Activated B cell treated with CpG ODN at 0.5 μM for 24 hours (primary cell): ENCODE measurements at places on chromosomes 5 and 9.
A peak's percentile ranks its signal among the peaks of the same experiment; 100 is the strongest.

GRCh38 chr5:61588216-61588615 is 256.2 kb downstream of the ZSWIM6 start:
- H3K36me3 ChIP-seq = no peaks in the 10 kb centered on the region
- no peaks in the 10 kb centered on the region for H3K4me1 ChIP-seq
- no peak overlapping the region for H3K27ac ChIP-seq
- no peak overlapping the region for H3K4me3 ChIP-seq

DNA sequence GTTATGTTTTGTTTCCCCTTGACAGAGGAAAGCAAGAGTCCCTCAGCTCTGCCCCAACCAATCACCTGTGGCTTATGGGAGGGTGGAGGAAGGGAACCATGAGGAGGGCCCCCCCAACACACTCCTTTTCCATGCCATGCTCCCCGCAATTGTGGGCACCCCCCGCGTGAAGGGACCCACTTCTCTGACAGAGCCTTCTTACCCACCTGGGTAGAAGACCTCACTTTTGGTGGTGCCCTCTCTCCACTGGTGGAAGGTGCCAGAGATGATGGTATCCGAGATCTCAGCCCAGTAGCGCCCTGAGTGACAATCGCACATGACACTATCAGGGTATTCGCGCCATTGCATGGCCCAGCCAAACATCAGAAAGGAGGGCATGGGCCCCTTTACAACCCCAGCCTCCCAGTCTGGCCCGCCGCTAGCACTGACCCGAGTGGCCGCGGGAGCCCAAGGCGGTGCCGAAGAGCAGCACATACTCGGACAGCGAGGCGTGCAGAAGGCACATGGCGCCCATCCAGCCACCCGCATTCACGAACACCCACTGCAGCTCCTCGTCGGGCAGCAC is 714 bp downstream of the SIGMAR1 start:
- DNase-seq = no peak
- peak overlapping the region; percentile 87 for H3K4me3 ChIP-seq
- peaks cover 2% of the 10 kb centered on the region for H3K36me3 ChIP-seq
- H3K4me1 ChIP-seq = peaks cover 29% of the 10 kb centered on the region
- H3K27me3 ChIP-seq = no peaks in the 10 kb centered on the region

GRCh38 chr9:76521906-76522305 is 62.9 kb downstream of the GCNT1 start:
- H3K4me1 ChIP-seq = peaks cover 3% of the 10 kb centered on the region
- no peak overlapping the region for H3K4me3 ChIP-seq
- H3K27me3 ChIP-seq = peaks cover 1% of the 10 kb centered on the region
- no peak overlapping the region for H3K27ac ChIP-seq
- no peak for DNase-seq

DNA sequence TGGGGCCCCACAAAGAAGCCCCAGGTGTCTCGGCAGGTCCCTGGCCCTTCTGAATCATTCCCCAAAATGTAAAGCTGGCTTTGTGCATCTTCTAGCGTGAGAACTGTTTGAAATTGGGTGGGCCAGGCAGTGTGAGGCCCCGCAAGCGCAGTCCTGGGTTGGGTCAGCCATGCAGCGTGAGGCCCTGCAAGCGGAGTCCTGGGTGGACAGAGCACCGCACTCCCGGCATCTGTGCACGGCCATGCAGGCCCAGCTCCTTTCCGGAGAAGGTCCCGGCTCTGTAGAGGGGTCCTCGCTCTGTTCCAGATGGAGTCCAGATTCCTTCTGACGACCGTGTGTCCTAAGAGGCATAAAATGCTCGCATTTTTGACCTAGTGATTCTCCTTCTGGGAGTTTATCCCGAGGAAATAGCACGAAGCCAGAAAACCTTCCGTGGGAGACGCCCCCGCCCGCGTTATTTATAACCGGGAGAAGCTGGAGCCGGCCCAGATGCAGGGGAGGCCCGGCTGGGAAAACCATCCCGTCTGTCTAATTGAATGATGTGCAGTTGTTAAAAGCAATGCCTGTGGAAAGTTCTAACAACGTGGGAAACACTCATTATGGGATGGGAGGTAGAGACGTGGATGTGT is 19.4 kb upstream of the NOTCH1 start:
- no peak overlapping the region for H3K4me3 ChIP-seq
- no peak overlapping the region for H3K27ac ChIP-seq
- H3K36me3 ChIP-seq = no peaks in the 10 kb centered on the region
- DNase-seq = no peak
- H3K27me3 ChIP-seq = no peaks in the 10 kb centered on the region
- H3K4me1 ChIP-seq = no peaks in the 10 kb centered on the region

DNA sequence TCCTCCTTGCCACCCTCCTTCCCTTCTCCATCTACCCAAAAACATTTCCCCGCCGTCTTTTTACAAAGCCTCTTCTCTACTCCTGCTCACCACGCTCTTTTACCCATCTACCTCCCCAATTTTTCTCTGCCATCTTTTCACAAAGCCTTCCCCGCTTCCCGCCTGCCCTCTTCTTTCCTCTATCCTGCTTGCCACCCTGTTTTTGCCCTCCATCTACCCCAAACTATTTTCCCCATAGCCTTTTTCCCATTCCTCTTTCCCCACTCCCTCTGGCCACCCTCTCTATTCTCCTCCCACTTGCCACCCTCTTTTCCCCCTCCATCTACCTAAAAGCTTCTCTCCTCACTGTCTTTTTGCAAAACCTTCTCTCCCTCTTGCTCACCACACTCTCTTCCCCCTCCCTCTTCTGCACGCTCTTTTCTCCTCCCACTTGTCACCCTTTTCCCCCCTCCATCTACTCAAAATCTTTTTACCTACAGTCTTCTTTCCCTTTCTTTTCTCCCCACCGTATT is 19.4 kb upstream of the TRIM52 start:
- H3K27me3 ChIP-seq = no peaks in the 10 kb centered on the region
- H3K4me3 ChIP-seq = no peak overlapping the region
- no peak for DNase-seq
- no peaks in the 10 kb centered on the region for H3K4me1 ChIP-seq
- no peak overlapping the region for H3K27ac ChIP-seq

DNA sequence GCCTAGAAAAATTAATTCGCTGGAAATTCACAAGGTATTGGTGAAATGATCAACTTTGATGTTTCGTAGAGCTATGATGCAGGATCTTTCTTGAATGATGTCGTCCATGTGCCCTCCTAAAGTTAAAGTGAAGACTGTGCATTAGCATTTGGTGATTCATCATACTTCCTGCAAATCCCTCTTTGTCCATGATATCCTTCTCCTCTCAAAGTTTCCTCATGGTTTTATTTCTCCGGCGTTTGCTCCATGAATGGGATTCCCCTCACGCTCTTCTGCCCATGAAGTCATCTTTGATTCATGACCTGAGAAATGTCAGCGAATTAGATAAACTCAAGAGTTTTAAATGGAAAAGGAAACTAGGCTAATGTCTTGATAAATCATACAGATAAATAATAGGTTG is 372.7 kb downstream of the PSAT1 start:
- no peaks in the 10 kb centered on the region for H3K4me1 ChIP-seq
- H3K27ac ChIP-seq = no peak overlapping the region
- H3K27me3 ChIP-seq = no peaks in the 10 kb centered on the region
- no peaks in the 10 kb centered on the region for H3K36me3 ChIP-seq
- DNase-seq = no peak

DNA sequence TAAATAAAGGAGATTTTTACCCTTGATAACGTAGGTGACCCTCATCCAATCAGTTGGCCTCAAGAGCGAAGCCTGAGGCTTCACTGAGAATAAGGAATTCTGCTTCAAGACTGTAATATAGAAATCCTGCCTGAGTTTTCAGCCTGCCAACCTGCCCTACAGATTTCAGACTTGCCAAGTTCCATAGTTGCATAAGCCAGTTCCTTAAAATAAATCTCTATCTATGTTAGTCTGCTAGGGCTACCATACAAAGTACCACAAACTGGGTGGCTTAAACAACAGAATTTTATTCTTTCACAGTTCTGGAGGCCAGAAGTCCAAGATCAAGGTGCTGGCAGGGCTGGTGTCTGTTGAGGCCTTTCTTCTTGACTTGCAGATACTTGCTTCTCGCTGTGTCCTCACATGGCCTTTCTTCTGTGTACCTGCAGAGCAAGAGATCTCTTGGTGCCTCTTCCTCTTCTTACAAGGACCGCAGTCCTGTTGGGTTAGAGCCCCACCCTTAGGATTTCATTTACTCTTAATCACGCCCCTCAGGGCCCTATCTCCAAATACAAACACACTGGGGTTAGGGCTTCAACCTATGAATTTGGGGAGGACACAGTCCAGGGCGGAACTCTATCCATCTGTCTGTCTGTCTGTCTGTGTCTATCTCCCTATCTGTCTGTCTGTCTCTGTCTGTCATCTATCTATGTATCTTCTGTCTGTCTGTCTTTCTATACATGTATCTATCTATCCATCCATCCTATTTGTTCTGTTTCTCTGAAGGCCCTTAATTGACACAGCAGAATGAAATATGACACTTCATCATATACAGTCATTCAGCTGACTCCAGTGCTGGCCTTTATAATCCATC is 17.0 kb upstream of the CMBL start:
- H3K36me3 ChIP-seq = no peaks in the 10 kb centered on the region
- no peak for DNase-seq

GRCh38 chr9:30815585-30815984 is 1568.9 kb upstream of the ACO1 start:
- no peak for DNase-seq
- no peaks in the 10 kb centered on the region for H3K36me3 ChIP-seq
- no peak overlapping the region for H3K27ac ChIP-seq
- no peak overlapping the region for H3K4me3 ChIP-seq

DNA sequence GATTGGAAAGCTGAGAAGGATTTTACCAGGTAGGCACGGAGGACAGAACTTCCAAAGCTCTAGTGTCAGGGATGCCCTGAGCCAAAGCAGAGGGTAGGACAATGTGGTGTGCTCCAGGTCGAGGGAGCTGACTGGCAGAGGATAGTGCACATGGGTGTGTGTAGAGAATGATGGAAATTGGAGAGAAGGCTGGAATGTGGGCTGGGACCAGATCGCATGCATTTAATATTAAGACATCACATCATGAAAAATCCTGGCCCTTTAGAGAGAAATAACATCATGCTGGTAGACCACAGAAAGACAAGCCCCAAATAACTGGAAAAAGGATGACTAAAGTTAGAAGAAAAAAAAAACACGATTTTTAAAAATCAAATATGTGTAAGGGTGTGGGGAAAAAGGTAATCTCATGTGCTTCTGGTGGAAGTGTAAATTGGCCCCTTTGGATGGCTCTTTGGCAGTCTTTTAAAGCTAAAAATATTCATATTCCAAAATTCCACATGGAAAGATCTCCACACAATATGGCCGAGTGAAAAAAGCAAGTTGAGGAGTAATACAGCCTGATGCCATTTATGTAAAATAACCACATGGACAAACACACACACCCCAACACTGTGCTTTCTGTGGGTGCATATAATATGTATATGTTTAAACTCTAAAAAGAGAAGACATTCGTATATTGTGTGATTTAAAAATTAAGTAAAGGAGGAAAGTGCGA is 67.0 kb upstream of the TGFBR1 start:
- H3K36me3 ChIP-seq = no peaks in the 10 kb centered on the region
- DNase-seq = no peak
- H3K27ac ChIP-seq = no peak overlapping the region
- H3K4me1 ChIP-seq = peaks cover 27% of the 10 kb centered on the region
- H3K27me3 ChIP-seq = no peaks in the 10 kb centered on the region

DNA sequence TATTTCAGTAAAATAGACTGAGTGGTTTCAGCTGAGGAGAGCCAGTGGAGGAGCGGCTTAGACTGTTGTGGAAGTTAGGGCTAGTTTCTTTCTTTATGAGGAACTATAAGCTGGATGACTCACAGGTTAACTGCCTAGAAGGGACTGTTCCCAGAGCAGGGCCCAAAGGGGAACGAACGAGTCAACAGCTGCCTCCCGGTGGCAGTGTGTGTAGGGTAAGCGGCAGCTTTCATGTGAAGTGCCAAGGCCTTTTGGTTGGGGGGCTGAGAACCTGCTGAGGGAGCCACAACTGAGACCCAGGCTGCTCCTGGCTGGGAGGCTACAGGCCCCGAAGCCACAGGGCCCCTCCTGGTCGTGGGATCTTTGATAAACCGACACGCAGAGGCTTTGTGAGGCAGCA is 7.0 kb downstream of the SQSTM1 start:
- no peak for DNase-seq
- peak overlapping the region; percentile 56 for H3K27ac ChIP-seq
- H3K4me1 ChIP-seq = peaks cover 35% of the 10 kb centered on the region

DNA sequence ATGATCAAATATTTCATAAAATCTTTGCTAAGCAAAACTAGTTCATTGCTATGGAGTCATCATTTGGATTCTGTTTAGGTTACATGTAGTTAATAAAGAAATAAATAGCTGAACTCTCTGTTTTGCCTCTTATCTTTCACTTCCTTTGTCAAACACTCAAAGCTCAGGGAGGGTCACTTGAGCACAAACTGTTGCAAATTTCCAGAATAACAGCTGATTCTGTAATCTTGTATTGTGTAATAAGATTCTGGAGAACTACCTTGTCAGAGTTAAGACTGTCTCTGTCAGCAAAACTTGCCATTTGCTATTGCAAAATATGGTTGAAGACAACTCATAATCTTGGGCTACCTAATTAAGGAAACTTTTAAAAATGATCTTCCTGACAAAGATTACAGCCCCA is 182.0 kb upstream of the MOCS2 start:
- no peaks in the 10 kb centered on the region for H3K4me1 ChIP-seq
- H3K36me3 ChIP-seq = no peaks in the 10 kb centered on the region
- no peaks in the 10 kb centered on the region for H3K27me3 ChIP-seq
- no peak overlapping the region for H3K27ac ChIP-seq
- no peak overlapping the region for H3K4me3 ChIP-seq

- H3K36me3 ChIP-seq = no peaks in the 10 kb centered on the region
- H3K27ac ChIP-seq = no peak overlapping the region
- no peak overlapping the region for H3K4me3 ChIP-seq
- no peaks in the 10 kb centered on the region for H3K4me1 ChIP-seq
- peaks cover 14% of the 10 kb centered on the region for H3K27me3 ChIP-seq
Measured at GRCh38 chr5:38500573-38501260, 55.7 kb downstream of the LIFR start.

DNA sequence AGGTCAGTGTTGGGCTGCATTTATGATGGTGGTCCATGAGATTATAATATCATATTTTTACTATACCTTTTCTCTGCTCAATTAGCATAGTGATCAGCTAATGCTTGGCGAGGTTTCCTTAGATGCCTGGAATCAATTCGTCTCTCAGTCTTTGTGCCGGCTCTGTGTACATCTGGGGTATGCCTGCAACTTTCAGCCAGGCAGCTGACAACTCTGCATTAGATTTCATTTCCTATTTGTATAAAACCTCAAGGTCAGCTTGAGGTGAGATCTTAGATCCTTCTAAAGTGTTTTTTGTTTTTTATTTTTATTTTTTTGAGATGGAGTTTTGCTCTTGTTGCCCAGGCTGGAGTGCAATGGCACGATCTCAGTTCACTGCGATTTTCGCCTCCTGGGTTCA is 86.8 kb downstream of the MELK start:
- no peaks in the 10 kb centered on the region for H3K27me3 ChIP-seq
- peaks cover 8% of the 10 kb centered on the region for H3K4me1 ChIP-seq
- no peak for DNase-seq
- H3K27ac ChIP-seq = no peak overlapping the region
- H3K36me3 ChIP-seq = no peaks in the 10 kb centered on the region
- no peak overlapping the region for H3K4me3 ChIP-seq
